Stimulated activated CD8-positive, alpha-beta memory T cell treated with anti-CD3 and anti-CD28 coated beads, Interleukin-4, amount 100 ng/mL, for 4 hours (primary cell): ENCODE measurements at places on chromosomes 7 and 10.

DNA sequence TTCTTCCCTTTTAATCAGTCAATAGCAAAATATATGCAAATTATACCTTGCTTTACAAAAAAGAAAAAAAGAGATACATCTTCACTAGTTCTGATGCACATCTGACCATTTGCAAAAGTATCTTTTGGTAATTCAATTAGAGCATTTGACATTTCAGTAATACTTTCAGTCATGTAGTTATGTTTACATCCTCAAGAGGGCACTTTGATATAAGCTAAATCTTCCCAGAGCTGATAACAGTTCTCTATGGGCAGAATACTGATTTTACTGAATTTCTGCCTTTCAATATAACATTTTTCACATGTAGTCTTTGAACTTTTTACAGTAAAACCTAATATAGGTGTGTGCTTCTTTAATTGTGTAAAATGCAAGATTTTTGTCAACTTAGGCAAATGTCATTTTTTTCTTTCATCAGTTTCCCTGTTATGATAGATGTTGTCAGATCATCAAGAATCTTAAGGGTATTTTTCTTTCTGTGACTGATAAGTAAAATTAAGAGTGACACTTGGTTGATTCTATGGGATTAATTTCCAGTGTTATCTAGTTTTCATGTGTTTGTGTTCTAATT lies 703.5 kb upstream of the SEMA3D start:
- no peak for DNase-seq

- DNase-seq, result no peak
Observed at GRCh38 chr7:4962872-4963775, 4.1 kb upstream of the MMD2 start.

DNA sequence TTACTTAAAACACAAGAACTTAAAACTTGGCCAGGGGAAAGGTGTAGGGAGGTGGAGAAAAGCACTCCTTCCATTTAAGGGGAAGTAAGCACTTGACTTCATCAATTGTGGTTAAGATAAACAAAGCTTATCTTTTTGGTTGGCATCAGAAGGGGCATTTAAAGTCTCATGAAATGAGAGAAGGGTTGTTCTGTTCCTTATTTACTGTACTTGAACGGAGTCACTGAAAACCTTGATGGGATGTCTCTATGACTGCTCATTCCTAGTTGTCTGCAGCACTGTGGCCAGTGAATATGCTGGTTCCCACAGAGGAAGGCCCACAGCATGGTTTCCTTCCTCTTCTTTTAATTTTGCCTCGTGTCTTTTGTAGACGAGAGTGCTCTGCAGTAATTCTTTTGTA lies 229.3 kb downstream of the AUTS2 start:
- DNase-seq, result no peak

DNA sequence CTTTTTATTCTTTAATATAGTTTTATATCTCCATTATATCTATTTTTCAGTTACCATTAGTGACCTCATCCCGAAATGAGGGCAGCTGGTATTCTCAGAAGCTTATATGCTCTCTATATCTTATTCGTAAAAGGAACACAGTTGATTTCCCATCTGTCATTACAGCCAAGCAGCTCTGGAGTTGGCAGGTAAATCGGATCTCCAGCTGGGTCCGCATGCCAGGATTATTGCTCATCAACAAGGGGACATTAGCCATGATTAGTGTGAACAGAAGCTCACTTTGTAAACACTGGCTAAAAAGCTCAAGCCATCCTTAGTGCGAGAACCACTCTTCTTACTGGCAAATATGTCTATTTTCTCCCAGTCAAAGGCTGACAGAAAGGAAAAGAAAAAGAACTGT lies 180.3 kb downstream of the NPSR1 start:
- DNase-seq, result no peak

- DNase-seq, result no peak
Observed at GRCh38 chr7:16167526-16167925, 253.8 kb downstream of the CRPPA start.

DNA sequence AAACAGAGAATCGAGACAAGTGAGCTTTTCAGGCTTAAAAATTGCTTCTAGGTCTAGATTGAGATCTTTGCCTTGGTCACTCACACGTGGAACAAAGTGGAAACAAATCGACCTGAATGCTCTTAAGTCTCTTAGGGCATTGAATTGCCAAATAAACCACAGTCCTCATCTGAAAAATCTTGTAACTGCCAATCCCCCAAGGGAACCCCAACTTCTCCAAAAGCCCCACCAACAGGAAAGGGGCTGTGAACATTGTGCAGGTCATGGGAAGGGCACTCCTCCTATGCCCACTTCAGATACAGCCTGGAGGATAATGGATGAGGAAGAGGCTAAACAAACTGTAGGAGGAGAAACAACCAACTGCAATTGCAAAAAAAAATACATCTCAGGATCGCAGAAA lies 91.3 kb downstream of the DGKI start:
- DNase-seq, result no peak

- no peak for DNase-seq
Observed at GRCh38 chr7:151311294-151311864, 30.2 kb upstream of the NUB1 start.

- DNase-seq, result no peak
Observed at GRCh38 chr10:14815681-14816080, 22.2 kb downstream of the CDNF start.

DNA sequence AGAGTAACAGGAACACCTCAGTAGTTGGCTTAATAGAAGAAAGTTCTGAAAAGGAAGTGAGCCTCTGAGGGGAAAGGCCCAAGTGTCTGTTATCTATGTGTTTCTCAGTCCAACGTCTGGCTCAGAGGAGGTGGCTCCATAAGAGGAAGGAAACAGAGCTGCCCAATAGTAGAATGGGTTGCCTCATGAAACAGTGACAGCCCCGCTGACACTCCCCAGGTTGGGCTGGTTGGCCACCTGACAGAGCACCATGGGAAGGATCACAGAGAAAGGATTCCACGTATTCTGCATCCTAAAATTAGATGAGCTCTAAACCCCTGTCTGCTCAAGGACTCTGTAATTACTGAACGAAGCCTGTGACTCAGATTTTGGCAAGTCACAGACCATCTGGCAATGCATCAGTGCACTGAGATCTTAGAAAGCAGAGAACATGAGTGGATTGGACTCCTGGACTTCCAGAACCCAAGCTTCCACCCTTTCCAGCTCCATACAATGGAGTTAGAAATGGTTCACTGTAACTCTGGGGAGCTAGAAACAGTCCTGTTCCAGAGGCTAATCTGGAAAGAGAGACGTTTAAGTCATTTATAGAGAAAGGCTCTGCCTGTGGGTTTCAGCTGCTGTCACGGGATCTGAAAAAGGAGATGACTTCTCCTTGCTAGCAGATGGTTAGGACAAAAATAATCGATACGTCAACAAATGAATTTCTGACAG lies 2.9 kb downstream of the PKD2L1 start:
- DNase-seq, result no peak

GRCh38 chr7:98251231-98251600 lies 816 bp downstream of the TECPR1 start:
- DNase-seq, result no peak

DNA sequence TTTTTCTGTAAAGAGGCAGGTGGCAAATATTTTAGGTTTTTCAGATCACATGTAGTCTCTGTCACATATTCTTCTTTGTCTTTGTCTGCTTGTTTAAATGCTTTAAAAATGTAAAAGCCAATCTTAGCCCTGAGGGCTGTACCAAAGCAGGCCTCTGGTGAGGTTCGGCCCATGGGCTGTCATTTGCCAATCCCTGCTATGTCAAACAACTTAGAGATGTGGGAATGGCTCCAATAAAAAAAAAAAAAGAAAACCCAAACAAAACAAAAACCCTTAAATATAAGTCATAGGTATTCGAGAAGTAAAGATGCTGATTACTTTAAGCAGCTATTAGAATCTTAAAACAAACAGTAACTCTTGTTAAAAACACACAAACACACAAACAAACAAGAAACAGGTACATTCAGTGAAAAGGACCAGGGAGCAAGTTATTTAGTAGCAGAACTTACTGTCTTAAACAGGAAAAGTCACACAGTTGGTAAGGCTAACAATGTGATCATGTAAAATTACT lies 61.4 kb upstream of the NAMPT start:
- no peak for DNase-seq

DNA sequence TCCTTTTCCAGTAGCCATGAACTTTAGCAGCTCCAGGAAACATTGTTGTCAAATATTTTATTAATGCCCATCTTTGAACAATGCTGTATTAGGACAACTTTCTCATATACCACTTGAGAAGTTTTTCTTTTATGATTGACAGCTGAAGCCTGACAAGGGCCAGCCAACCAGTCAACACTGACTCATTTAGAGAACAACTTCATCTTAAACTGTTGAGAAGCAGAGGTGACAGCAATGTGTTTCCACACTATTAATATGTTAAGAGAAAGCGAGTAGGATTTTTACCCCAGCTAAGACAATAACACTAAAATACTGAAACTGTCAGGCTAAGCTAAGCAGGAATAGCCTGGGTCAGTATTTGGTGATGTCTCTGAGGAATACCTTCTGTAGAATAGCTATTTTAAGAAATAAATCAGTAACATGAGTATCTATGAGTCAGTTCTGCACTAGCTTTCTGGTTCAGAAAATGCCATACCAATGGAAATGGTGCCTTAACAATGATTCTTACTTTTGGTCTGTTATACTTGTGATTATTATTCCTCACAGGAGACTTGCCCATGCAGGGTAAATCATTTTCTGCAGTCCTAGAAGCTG lies 168.8 kb upstream of the POT1 start:
- no peak for DNase-seq

- DNase-seq, result peak; percentile 21
Observed at GRCh38 chr10:43137717-43138020, 576 bp upstream of the CSGALNACT2 start.

DNA sequence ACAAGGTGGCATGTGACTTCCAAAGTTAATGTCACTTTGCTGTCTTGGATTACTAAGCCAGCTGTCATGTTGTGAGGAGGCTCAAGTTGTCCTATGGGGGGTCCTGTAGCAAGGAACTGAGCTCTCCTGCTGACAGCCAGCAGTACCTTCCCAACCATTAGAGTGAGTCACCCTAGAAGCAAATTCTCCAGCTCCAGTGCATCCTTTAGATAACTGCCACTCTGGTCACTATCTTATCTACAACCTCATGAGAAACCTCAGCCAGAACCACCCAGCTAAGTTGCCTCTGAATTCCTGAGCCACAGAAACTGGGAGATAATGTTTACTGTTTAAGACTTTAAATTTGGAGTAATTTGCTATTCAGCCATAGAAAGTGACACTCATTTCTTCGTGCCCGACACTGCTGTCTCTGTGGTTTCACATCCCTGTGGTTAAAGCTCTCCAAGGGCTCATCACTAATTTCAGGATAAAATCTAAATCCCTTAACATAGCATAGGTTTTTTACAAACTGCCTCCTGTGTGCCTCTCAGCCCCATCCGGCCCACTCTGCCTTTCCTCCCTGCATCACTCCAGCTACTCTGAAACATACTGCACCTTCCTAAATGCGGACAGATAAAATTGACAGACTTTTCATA lies 83.5 kb downstream of the PRR15 start:
- no peak for DNase-seq

DNA sequence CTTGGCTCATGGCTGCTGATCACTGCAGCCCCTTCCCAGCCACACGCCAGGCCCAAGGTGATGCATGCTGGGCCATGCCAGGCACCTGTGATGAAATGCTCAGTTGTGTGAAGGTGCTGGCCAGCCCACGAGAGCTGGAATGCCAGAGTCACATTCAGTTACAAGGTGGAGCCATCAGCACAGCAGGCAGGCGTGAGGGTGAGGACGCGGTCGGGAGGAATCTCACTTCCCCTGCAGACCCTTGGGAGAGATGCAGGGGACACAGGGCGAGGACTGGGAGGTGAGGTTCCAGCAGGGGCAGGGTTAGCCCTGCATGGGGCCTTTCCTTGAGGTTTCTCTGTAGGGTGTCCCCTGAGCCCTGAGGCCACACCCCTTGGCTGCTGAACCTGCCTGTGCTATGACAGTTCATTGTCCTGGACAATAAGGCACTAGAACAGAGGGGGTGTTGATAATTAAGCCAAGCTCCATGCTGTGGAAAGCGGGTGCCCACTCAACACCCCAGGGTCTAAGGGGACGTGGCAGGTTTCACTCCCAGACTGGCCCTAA lies 82.4 kb downstream of the ADARB2 start:
- no peak for DNase-seq

DNA sequence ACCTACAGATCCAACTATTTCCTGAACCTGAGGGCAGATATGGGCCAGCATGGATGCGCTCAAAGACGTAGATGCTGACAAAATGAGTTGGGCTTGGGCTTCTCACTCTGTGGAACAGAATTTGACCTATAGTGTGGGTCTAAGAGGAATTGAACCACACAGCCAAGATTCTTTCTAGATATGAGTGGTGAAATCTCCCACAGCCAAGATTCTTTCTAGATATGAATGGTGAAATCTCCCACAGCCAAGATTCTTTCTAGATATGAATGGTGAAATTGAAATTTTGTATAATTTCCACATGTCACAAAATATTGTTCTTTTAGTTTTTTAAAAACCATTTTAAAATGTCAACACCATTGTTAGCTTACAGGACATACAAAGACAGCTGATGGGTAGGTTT lies 215.4 kb upstream of the LRGUK start:
- no peak for DNase-seq
